ENCODE measurements at places on chromosomes 6 and 20. TPM values are rescaled to one million over a fixed set of nuclear protein-coding genes. Genes with fewer than 3 reads are reported as not detected.

Gene PACRG
- total RNA-seq, result not detected

Gene MDFI
- 21.7 TPM for total RNA-seq

Gene DEFB124
- 1.7 TPM for total RNA-seq

Gene AFG1L
- 7.0 TPM for total RNA-seq

Gene GNRH2
- total RNA-seq, result not detected

Gene ZKSCAN8
- total RNA-seq, result 15.1 TPM

Gene TCP11
- not detected for total RNA-seq

Gene C6orf52
- total RNA-seq, result 1.1 TPM

Gene HNF4A
- total RNA-seq, result 0.51 TPM

Gene RING1
- total RNA-seq, result 32.6 TPM

Gene ZDHHC14
- total RNA-seq, result 8.5 TPM

Gene EYA4
- total RNA-seq, result 1.0 TPM

GRCh38 chr6:46293641-46294316, 123.0 kb upstream of the ENPP5 start:
- DNase-seq, result no peak

- no peak for DNase-seq
These were observed 170.3 kb downstream of the TSHZ2 start for GRCh38 chr20:53142225-53143127.

- DNase-seq, result no peak
These were observed 212.3 kb upstream of the LAMP5 start for GRCh38 chr20:9302091-9302462.

GRCh38 chr20:32972181-32973076, 31.8 kb downstream of the SUN5 start:
- DNase-seq, result peak; percentile 67

DNA sequence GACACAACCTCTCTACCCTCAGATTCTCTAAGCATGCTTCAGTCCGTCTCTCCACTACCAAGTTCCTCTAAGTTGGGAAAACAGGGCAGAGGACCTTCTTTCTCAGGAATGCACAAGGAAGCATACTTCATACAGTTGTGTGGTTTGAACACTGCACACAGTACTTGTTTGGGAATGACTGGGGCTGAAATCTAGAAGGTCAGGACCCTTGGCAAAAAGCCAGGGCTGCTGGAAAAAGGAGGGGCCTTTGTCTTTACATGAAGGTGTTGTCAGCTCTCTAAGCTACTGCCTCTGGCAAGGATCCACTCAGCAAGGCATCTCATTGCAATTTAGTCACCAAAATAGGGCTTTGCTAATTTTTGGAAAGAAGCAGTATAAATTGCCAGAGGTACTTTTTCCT, 20.7 kb upstream of the HEY2 start:
- no peak for DNase-seq

DNA sequence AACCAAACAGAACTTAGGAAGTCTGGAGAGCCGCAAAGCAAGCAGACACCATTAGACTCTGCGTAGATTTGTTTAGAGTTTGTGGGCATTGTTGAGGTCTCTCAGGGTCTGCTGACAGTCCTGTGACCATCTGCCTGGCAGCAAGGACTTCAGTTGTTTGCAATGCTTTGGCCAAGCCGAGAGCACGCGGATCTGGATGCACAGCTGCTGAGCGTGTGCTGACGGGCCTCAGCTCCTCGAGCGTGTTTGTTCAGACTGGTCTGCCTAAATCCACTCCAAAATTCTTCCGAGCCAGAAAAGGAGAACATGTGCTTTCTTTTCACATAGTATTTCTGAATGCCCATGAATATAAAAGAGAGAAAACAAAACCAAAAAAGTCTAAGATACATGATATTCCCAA, 159.0 kb downstream of the ZNF217 start:
- DNase-seq, result no peak

GRCh38 chr6:37540390-37540789, 40.7 kb upstream of the CCDC167 start:
- DNase-seq, result no peak

DNA sequence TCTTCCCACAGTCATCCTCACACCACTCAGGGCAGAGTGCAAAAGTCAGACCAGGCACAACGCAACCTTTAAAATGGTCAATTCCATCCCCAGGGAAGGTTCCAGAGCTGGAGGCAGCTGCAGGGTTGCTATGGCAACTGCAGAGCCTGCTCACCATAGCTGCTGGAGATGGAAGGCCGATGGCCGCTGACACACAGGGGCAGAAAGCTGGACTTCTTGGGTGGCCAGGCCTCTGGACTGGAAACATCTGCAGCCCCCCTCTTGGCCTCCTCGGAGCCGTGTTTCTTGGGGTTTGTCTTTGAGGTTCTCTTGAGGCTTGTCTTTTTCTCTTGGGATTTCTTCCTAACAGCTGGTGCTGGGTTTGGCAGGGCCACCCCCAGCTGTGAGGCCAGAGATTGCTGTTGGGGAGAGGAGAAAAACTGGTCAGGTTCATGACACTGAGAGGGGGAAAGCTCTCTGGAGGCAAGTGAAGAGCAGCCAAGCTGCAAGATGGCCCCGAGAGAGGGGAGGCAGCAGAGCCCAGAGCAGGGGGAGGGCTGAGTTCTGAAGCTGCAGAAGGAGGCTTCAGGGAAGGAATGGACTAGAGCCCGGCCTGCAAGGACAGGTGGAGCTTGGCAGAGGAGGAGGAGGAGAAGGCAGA, 10.2 kb downstream of the BNIP5 start:
- no peak for DNase-seq

DNA sequence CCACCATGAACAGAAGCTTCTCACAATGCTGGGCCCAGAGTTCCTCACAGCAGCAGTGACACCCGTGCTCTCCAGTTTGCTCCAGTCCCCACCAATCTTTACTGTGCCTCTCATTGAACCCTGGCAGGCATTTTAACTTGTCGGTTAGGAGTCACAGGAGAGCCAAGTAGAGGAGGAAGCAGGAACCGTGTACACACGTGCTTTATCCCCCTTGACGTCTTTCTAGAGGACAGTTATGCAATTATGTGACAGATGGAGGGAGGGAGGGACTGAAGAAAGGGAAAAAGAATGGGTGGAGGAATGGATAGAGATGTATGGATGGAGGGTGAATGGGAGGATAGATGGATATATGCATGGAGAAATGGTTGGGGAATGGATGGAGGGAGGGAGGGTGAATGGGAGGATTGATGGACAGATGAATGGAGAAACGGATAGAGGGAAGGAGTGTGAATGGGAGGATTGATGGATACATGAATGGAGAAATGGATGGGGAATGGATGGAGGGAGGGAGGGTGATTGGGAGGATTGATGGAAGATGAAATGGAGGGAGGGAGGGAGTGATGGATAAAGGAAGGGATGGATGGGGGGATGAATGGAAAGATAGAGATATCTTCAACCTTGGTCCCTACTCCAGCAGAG, 26.0 kb downstream of the RBM38 start:
- no peak for DNase-seq

GRCh38 chr6:169140986-169141495, 112.6 kb downstream of the THBS2 start:
- DNase-seq, result no peak

GRCh38 chr6:7684843-7685242, 41.1 kb upstream of the BMP6 start:
- DNase-seq, result no peak

GRCh38 chr6:131269565-131270391, 134.5 kb downstream of the AKAP7 start:
- DNase-seq, result no peak

DNA sequence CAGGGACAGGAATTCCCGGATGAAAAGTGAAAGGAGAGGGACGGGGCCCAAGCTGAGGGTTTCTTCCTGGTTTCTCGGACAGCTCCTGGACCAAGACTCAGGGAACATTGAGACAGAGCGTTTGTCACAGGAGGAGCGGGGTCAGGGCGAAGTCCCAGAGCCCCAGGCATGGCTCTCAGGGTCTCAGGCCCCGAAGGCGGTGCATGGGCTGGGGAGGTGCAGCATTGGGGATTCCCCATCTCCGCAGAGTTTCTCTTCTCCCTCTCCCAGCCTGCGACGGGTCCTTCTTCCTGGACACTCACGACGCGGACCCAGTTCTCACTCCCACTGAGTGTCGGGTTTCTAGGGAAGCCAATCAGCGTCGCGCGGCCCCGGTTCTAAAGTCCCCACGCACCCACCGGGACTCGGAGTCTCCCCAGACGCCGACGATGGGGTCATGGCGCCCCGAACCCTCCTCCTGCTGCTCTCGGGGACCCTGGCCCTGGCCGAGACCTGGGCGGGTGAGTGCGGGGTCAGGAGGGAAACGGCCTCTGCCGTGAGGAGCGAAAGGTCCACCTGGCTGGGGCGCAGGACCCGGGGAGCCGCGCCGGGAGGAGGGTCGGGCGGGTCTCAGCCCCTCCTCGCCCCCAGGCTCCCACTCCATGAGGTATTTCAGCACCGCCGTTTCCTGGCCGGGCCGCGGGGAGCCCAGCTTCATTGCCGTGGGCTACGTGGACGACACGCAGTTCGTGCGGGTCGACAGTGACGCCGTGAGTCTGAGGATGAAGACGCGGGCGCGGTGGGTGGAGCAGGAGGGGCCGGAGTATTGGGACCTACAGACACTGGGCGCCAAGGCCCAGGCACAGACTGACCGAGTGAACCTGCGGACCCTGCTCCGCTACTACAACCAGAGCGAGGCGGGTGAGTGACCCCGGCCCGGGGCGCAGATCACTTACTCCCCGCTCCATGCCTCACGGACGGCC, 54.6 kb upstream of the POLR1H start:
- peak; percentile 89 for DNase-seq

- DNase-seq, result no peak
These were observed 107.9 kb upstream of the PLEKHG1 start for GRCh38 chr6:150491811-150492172.

DNA sequence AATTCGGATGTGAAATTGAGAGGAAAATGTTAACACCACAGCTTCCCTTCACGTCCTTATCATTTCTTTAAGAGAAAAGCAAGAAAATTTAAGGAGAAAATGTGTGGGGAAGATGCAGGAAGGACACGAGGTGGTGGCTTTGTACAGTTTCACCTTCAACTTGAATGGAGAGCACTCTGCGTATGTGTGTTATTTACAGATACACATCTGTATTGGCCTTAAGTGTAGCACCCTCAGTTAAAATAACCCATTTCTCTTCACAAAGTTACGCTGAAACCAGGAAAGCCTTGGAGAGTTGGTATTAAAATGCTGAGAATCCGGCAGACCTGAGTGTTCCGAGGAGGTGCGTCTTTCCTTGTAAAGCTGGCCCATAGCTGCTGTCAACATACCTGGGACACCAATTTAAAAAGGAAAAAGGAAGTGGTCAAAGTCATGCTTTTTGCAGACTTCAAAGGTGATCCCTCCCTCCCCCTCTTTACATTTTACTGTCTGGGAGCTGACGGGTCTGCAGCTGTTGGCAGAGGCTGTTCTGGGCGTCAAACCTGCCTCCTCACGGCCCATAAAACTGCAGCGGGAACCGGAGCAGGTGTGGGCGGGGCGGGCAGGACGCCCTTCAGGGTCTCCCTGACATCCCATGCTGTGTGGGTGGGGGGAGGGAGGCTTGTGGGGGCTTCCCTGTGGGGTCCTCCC, 61.3 kb upstream of the TBXT start:
- DNase-seq, result no peak

GRCh38 chr6:133242637-133243585, 1.8 kb downstream of the EYA4 start:
- DNase-seq, result no peak

- DNase-seq, result peak; percentile 41
These were observed 150.8 kb downstream of the CDC5L start for GRCh38 chr6:44538131-44538806.

DNA sequence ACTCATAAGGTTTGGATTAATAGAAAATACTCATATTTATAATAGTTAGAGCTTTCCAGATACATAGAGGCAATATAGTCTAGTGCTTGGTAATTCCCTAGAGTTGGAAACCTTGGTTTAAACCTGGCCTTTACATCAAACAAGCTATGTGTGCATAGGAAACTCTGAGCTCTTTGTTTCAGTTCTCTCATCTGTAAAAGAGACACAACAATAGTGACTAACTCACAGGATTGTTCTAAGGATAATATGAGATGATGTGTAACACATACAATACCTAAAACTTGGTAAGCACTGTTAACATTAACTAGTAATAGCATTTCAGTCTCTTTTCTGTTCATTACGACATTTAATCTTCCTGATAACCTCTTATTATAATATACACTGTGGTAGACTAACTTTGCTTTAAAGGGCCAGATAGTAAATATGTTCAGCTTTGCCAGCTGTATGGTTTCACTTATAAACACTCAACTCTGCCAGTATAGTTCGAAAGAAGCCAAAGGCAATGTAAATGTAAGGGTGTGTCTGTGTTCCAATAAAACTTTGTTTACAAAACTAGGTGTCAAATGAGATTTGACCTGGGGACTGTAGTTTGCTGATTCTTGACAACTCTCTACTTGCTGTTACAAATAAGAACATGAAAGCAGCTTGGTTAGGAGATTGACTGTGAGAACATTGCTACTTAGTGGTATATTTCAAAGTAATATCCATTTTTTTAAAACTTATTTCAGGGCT, 370.6 kb upstream of the FLRT3 start:
- no peak for DNase-seq

GRCh38 chr6:28657381-28657768, 131.7 kb downstream of the GPX5 start:
- DNase-seq, result no peak

- DNase-seq, result no peak
These were observed 41.3 kb downstream of the EDN1 start for GRCh38 chr6:12331474-12331873.

- DNase-seq, result no peak
These were observed 71.9 kb upstream of the IYD start for GRCh38 chr6:150296890-150297289.

- DNase-seq, result no peak
These were observed 103.9 kb downstream of the TTLL2 start for GRCh38 chr6:167428664-167429333.

DNA sequence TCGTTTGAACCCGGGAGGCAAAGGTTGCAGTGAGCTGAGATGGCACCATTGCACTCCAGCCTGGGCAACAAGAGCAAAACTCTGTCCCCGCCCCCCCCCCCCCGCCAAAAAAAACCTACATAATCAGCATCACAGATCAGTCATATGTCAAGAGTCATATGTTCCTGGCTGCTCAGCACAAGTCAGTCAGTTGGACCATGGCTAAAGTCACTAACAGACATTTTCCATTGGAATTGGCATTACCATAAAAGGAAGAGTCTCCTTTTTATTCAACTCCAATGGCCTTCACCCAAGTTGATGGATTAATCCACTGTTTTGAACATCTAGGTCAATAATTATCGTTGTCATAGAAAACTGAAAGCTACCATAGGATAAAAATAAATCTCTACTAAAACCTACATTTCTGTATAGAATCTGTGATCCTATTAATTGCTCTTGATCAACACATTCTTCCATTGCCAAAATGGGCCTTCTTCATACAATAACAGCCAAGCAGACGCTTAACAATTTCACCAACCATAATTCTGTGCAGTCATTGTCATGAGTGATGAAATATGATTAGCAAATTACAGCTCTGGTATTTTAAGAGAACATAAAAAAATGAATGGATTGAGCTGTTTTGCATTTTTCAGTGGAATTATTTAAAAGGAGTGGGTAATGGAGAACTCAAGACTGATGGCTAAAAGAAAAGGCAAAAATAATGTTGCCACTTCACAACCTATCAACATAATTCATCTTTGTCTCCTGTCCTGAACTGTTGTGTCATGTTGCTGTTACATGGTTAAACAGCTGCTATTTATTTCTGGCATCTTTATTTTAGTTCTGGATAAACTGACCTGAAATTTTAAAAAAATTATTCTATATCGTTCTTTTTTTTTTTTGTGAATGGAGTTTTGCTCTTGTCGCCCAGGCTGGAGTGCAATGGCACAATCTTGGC, 555.5 kb upstream of the JARID2 start:
- DNase-seq, result no peak

All from mesenteric fat pad (tissue), 1 donor.